ENCODE measurements at places on chromosomes 13 and 19.

DNA sequence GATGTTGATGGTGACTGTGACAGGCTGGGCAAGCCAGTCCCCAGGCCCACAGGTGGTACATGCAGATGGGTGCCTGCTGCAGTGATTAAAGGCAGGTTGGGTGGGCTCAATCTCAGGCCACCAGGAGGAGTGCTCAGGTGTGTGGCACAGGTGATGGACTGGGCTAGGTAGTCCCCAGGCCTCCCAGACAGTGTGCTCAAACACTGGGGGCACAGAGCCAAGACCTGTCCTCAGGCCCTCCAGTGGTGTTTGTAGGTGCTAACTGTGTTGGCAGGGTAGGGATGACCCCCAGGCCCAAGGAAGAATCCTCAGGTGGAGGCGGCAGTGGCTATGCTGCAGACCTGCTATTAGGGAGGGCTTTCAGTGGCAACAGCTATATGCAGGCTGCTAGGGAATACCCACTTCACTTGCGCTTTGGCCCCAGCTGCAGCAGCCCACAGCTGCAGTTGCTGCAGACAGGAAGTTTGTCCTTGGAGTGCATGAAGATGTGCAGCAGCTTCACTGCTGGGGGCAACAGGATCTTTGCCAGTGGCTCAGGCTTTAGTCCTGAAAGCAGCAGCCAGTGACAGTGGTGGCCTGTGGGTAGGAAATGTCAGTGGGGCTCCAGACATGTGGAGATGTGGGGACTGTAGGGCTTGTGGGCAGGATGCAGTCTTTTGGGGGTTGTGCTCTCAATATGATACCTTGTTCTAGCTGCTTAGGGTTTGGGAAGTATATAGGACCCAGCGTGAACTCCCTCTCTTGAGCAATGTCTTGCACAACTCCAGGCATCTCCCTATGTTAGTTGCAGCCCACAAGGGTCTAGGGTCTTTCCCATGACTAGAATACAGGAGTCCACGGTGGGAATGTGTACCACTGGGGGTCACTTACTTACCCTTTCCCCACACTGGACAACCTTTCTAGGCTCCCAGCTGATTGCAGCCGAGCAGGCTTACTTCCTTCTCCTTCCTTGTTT lies 54.1 kb upstream of the MLNR start:
- no peak for DNase-seq

- no peak for DNase-seq
Measured at GRCh38 chr13:79989217-79989661, 351.7 kb downstream of the SPRY2 start.

GRCh38 chr19:11130824-11131455 lies 24.6 kb downstream of the SPC24 start:
- DNase-seq = peak; percentile 34

- no peak for DNase-seq
Measured at GRCh38 chr19:58328999-58329398, 2.2 kb downstream of the ZSCAN22 start.

GRCh38 chr13:113918981-113919701 lies 54.7 kb downstream of the C13orf46 start:
- DNase-seq = no peak

DNA sequence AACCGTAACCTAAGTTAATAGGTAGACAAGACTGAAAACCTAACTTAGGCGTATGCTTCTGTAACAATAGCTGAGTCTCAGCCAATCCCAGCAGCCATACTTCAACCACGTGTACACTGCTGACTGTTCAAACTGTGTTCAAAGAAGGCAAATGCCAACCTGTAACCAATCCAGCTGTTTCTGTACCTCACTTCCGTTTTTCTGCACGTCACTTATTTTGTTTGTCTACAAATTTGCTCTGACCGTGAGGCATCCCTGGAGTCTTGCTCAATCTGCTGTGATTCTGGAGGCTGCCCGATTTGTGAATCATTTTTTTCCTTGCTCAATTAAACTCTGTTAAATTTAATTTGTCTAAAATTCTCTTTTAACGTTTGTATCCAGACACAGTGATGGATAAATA lies 59.2 kb downstream of the EDNRB start:
- no peak for DNase-seq

DNA sequence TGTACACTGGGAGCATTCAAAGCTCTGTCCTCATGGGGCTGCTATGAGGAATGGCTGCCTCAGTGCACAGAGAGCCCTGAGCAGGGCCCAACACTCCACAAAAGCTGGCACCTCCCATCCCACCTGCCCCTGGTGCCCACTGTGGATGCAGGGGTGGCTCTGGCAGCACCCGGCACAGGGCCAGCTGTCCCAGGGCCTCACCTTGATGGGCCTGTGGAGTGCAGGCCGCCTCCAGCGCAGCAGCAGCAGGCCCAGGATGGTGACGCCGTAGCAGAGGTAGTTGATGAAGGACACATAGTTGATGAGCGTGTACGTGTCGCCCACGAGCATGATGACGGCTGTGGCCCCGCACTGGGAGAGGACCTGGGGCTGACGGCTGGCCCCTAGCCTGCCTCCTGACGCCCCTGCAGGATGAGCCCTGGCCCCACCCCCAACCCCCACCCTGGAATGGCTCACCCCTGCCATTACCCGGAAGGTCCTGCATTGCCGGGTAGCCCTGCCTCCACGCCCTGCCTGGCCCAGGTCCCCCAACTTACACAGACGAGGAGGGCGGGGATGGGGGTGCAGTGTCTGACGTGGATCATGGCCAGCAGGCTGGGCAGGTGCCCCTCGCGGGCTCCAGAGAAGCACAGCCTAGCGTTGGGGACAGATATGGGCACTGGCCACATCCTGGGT lies 15.2 kb downstream of the SLC7A10 start:
- DNase-seq = no peak

DNA sequence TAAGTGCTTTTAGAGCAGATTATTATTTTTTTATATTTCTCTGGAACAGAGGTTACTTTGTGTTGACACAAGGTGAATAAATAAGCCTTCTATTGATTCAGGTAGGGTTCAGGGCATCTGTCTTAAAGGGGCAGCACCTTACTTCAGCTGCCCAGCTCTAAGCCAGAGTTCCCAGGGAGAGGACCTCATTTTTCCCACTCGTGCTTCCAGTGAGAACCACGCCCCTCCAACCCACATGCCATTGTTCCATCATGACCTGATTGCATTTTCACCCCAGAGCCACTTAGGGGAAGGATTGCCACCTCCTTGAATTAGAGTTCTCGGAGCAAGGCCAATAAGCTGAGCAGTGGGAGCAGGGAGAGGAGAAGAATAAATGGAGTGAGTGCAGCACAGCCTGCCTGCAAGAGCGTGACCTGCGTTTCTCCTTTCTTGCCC lies 104.3 kb upstream of the FRY start:
- DNase-seq = no peak

- no peak for DNase-seq
Measured at GRCh38 chr19:53883231-53883661, 1.2 kb downstream of the PRKCG start.

All from activated CD8-positive, alpha-beta memory T cell treated with anti-CD3 and anti-CD28 coated beads for 48 hours (primary cell).